ENCODE measurements at places on chromosomes 4 and X.

GRCh38 chr4:156388826-156389225 lies 435.2 kb upstream of the CTSO start:
- DNase-seq, result no peak

DNA sequence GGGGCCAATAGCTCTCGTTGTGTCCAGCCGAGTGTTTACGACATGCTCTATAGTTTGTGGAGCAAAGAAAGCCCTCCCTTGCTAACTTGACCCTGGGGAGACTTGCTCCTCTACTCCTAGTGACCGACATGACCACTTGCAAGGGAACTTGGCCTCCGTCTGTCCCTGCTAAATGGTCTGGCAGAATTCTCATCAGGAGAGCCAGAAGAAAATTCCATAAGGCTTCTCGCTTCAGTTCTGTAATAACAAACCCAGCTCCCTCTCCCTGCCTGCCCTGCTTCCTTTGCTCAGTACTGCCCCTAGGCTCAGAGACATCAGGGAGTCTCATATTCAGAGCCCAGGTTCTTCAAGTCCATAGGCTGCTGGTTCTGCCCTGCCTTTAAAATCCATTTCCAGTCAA lies 13.0 kb downstream of the DOCK11 start:
- DNase-seq, result no peak

DNA sequence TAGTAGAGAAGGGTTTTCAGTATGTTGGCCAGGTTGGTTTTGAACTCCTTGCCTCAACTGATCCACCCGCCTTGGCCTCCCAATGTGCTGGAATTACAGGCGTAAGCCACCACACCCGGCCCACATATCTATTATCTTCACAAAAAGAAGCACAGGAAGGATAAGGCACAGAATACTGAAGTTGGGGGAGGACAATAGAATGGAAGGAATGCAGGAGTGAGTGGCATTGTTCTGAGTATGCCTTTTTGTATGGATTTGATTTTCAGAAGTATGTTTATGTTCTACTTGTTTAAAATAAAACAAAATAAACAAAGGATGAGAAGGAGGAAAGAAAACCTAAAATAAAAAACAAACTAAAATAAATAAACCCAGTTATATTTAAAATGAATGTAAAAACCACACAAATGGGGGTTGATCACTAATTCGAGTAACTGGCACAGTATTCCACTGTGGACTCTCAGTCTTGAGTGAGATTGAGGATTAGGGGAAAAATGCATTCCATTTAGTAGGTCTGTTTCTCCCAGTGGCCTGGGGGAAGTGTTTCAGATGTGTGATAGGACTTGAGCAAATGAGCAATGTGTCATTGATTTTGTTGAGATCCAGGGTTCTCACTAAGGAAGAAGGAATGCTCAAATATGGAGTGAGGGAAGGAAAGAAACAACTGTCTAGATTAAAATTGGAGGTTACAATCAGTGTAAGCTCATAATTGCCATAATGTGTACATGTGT lies 109.0 kb upstream of the C1QTNF7 start:
- DNase-seq, result no peak

- no peak for DNase-seq
Measured at GRCh38 chr4:170102426-170102825, 12.7 kb upstream of the AADAT start.

GRCh38 chr4:102527695-102528283 lies 26.6 kb downstream of the NFKB1 start:
- DNase-seq, result no peak

DNA sequence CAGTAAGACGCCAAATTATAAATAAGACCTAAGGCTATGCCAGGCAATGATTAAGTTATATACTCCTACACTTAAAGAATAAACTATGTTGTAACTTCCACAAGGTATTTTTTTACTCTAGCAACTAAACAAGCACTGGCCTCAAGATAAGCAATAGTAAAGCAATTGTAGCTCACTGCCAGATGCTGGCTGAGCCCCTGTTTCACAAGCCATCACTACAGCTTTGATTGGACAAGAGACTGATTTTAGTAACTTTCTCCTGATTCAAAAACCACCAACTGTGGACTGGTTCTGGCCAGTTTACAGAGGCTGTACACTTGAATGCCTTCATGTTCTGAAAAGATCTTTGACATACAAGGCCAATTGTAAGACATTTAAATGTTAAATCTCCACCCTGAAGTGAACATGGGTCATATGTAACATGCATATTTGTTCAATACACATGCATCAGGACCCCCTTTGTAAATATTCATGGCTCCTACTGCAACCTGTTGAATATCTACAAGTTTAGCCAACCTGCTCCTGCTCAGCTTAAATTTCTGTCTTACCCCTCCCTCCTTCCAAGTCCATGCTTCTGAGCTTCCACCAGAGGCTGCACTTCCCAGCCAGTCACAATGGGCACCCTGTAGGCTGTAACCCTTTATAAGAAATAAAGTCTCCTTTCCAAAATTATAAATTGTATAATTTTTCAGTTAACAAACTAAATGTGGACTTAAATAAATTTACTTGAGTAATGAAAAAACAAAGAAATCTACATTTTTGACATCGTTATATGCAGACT lies 423.6 kb downstream of the ANKRD50 start:
- DNase-seq, result no peak

DNA sequence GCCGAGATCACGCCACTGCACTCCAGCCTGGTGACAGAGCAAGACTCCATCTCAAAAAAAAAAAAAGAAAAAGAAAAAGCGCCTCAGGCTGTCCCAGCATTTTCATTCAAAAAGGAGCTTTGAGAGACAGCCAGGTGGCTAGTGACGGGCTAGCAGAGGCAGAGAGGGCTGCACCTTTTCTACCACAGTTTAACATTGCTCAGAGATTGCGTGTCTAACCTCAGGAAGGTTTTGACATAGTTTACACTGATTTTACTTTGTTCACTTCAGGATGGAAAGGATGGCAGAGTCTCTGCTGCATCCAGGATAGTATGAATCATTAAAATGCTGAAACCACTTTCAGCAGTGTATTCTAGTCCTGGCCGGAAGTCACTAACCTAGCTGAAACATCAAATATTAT lies 28.1 kb downstream of the ZFP42 start:
- DNase-seq, result no peak

DNA sequence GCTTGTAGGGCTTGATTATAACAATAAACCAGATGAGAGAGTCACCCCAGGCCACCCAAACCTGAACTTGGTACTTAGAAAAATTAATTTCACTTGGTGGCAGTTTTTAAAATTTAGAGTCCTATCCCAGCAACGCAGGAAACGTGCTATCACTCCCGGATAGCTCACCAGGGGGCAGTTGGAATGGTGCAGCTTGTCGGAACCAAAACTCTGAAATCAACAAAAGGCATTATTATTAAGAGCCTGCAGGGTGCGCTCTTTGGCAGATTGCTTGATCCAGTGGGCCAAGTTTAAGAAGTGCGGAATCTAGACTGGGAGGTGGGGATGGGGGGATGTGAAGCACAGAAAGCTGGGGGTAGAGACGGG lies 2.4 kb downstream of the FRAS1 start:
- peak; percentile 74 for DNase-seq

DNA sequence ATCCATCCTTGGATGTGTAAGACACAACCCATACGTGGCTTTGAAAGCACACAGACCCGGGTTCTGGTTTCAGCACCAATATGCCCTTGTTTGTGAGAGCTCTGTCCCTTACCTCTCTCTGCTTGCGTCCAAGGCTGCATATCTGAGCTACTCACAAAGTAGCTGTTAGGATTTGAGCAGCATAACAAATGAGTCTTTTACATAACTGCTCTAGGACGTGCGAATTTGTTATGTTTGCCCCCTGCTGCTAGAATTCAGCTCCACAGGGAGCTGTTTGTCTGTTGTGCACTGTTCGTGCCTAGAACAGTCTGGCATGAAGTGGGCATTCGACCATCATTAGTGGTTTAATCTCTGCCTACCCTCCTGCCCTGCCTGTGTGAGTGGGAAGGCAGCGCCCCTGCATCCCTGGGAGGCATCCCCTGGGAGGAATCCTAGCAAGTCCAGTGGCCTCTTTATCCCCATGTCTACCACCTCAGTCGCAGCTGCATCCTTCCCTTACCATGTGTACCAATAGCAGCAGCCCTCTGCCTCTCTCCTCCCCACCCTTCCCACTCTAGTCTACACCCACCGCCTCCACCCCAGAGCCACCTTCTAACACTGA lies 42.1 kb downstream of the SLC2A9 start:
- DNase-seq, result no peak

DNA sequence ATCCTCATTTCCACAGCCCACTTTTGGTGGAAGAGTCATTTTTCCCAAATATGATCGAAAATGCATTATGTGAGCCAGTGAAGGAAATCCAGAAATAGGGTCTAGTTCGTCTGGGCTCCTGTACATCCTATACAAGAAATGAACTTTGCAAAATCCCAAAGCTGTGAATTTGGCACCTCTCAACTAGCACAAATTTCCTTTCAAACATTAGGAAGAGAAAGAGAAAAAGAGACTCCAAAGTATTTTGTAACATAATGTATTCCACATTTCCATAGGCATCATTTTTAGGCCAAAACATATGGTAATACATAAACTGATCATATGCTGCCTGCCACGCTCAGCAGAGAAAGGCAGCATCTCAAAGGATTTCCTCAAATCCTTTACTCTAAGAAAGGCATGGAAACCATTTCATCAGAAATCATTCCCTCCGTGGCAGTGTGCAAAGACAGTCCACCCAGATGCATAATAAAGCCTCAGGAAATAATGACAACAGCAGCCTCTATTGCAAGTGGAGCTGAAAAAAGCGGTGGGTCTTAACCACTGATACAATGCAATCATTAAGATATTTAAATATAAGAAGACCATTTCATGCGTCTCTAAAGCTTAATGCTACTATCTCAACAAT lies 56.8 kb downstream of the ANOS1 start:
- DNase-seq, result no peak

GRCh38 chr4:182770259-182770995 lies 146.8 kb downstream of the DCTD start:
- DNase-seq, result no peak

DNA sequence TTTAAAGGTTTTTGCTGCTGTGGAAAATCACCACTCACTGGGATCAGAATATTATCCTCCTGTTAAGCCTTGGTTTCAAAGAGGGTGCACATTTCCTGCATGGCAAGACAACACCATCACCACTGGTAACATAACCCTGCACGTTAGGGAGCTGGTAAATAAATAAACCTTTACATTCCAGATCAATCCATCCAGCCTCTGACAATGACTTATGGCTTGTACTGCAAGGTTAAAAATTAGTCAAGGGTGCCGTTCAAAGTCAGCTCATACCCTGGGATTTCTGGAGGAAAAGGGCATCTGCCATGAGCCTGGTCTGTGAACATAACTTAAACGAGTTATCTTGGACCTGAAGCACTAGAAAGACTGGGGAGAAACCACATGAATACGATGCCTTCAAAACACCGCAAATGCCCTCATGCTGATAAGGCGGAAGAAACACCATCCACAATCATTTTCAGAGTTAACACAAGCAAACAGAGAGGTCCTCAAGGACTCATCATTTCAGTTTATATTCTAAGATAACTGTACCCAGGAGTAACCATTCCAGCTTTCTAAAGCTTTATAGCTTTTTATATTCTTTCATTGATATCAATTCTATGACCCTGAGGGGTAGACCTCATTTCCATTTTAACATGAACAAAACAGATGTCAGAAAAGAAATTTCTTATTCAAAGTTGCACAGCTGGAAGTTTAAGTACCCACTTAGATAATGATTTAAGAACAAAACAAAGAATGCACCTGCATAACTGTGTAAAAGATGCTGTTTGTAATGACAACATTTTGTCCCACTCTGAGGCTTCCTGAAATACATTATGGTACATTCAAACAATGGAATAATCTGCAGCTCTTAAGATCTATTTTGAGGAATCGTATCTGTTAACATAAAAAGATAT lies 103.1 kb downstream of the NPNT start:
- no peak for DNase-seq

DNA sequence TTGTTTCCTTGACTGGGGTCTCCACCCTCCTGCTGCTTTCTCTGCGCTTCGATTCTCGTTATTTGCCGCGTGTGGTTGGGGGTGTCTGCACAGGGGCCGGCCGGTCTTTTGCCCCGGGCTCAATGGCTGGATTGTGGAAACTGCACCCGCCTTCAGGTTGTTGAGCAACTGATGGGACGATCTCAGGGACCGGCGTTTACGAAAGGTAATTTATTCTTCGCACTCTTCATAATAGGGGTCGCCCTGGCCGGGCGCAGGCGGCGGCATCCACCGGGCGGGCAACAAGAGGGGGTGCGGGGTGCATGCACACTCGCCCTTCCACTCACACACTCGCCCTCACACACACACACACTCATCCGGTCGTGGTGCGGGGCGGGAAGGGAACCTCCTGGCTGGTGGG lies 1.4 kb downstream of the ADGRL3 start:
- peak; percentile 5 for DNase-seq

- no peak for DNase-seq
Measured at GRCh38 chr4:67167849-67168248, 377.5 kb downstream of the CENPC start.

DNA sequence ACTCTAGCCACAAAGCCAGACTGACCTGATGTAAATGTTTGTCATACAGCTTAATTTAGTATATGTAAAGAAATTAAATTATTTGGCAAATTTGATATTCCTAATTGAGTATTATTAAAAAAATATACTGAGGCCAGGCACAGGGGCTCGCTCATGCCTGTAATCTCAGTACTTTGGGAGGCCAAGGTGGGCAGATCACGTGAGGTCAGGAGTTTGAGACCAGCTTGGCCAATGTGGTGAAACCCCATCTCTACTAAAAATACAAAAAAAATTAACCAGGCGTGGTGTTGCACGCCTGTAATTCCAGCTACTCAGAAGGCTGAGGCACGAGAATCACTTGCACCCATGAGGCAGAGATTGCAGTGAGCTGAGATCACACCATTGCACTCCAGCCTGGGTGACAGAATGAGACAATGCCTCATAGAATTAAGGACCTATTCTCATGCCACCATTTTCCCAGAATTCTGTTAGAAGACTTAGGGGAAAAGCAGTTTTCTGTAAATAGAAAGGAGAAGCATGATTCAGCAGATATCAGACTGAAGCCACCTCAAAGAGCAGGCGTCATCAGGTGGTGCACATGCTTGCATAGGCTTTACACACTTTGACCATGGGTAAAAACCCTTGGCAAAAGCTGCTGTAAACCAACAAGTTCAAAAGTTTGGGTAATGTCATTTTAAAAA lies 6.1 kb downstream of the UBQLN2 start:
- no peak for DNase-seq

DNA sequence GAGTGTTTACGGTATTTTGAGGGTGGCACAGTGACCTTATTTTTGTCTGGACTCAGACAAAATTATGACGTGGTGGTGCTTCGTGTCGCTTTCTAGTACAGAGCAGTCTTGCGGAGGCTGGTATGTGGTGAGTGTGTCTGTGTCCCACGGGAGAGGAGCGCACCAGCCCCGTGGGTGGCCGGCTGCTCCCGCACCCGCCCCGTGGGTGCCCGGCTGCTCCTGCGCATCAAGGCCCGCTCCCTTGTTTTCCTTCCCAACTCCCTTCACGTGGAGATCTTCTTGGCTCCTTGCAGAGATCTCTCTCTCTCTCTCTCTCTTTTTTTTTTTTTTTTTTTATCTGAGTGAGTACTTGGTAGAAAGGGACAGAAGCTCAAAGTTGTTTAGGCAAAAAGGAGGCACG lies 12.2 kb upstream of the FAM149A start:
- no peak for DNase-seq
